Lung (tissue), 17 donors: ENCODE measurements at places on chromosomes 1 and 21. TPM values are rescaled to one million over a fixed set of nuclear protein-coding genes. Genes with fewer than 3 reads are reported as not detected.
A peak's percentile ranks its signal among the peaks of the same experiment; 100 is the strongest.

- no peak for DNase-seq
Measured at GRCh38 chr1:2352341-2352896, 38.9 kb downstream of the MORN1 start.

- peak; percentile 82 for DNase-seq
Measured at GRCh38 chr21:35697321-35697808, 363.0 kb downstream of the SETD4 start.

GRCh38 chr1:230105754-230106625 lies 39.0 kb downstream of the GALNT2 start:
- DNase-seq, result no peak

- DNase-seq, result no peak
Measured at GRCh38 chr1:75768016-75768415, 18.0 kb upstream of the RABGGTB start.

DNA sequence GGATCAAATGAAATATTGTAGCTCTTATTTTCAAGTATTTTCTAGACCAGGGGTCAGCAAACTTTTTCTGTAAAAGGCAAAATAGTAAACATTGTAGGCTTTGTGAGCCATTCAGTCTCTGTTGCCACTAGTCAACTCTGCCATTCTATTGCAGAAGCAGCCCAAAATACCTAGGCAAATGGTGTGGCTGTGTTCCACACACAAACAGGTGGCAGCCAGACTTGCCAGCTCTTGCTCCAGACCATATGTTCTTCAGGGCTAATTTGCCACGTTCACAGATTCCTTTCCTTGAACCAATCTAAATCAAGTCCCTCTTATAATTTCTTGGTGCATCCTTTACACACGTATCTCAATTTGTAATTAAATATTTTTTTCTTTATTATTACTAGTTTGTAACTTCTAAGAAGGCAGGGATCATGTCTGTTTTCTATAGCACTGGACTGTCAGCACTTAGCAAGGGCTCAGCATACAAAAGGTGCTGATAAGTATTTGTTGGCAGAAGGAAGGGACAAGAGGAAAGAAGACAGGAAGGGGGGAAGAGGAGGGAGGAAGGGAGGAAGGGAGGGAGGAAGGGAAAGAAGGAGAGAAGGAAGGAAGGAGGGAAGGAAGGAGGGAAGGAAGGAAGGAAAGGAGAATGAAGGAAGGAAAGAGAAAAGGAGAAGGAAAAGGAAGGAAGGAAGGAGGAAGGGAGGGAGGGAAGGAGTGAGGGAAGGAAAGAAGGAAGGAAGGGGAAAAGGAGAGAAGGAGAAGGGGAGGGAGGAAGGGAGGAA lies 106.5 kb upstream of the EDEM3 start:
- DNase-seq, result no peak

GRCh38 chr1:229223498-229223897 lies 47.4 kb upstream of the RAB4A start:
- no peak for DNase-seq

GRCh38 chr1:211133836-211134669 lies at the start of gene KCNH1:
KCNH1 (minus strand) TSS chr1:211134148; CDS start chr1:211133945, 203 bp downstream.
- DNase-seq, result peak; percentile 90

DNA sequence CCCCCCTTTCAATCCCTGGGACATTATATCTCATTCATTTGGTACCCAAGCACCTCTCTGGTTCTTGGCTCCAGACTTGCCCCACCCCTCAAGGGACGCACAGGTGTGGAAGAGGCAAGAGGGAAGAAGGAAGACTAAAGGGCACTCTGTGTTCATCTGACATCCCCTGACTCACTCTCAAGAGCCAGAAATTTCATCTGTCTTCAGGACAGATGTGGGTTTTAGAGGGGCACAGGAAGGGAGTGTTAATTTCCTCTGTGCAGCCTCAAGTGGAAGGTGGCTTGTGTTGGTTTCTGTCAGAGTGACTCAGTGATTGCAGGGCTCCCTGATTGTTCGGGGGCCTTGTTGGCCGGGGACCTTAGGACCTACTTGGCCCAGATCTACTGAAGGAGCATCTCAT lies 2.4 kb downstream of the C2CD4D start:
- no peak for DNase-seq

DNA sequence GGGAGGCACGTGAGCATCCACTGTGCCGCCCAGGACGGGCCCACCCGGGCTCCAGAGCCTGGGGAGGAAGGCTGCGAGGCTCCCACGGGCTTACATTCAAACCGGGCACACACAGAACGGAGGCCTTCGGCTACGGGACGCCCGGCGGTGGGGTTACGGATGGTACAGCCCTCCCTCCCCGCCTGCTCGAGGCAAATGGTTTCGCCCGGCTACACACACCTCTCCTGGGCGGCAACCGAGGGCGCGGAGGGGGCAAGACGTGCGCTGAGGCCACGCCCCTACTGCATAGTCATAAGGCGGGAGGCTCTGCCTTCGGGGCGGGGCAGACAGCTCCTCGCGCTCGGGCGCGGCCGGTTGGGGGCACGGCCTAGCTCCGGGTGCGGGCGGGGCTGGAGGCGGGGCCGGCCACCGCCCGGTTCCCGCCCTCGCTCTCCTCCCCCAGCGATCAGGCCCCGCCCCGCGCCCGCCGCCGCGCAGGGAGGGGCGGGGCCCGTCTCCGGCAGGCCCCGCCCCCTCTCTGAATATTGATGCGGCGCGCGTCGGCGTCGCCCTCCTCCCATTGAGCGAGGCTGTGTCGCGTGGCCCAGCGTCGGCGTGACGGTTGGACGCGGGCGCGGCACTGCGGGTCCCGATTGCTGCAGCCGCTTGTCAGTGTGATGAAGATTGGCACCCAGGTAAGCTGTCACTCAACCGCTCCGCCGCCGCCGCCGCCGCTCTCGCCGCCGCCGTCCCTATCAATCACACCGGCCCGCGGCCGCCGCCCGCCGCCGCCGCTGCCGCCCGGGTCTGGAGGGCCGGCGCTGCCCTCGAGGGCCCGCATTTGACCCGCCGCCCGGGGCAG lies at the start of gene PKNOX1:
Gene PKNOX1, plus strand, starts transcription at position 572 of the 841 bp plus-strand sequence. CDS start 29,820 bp downstream, outside the sequence.
- DNase-seq, result peak; percentile 99

- DNase-seq, result no peak
Measured at GRCh38 chr1:23441446-23442148, 17.0 kb upstream of the TCEA3 start.

DNA sequence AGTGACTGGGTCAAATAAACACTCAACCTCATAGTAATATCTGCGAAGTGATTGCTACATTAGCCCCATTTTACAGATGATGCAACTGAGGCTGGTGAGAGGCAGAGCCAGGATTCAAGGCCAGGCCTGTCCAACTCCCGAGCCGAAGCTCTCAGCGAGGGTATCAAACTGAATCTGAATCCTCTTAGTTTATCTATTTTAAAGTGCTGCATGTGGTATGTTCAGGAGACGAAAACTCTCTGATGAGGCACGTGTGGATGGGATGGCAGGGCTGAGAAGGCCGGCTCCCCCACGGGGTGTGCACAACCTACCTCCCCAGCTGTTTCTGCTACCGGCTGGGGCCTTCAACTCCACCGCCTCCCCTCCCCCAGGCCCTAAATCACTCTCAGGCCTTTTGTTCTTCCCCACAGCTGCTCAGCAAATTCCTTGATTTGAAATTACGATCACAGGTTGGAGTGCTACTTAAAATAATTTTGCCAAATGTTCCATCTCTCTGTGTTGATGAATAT lies 171.8 kb downstream of the TOMM20 start:
- DNase-seq, result no peak

GRCh38 chr1:6832531-6833188 lies 47.4 kb downstream of the CAMTA1 start:
- no peak for DNase-seq

- DNase-seq, result peak; percentile 28
Measured at GRCh38 chr1:113058941-113059706, 13.9 kb upstream of the LRIG2 start.

GRCh38 chr21:41254090-41254700 lies 62.4 kb upstream of the FAM3B start:
- DNase-seq, result no peak

DNA sequence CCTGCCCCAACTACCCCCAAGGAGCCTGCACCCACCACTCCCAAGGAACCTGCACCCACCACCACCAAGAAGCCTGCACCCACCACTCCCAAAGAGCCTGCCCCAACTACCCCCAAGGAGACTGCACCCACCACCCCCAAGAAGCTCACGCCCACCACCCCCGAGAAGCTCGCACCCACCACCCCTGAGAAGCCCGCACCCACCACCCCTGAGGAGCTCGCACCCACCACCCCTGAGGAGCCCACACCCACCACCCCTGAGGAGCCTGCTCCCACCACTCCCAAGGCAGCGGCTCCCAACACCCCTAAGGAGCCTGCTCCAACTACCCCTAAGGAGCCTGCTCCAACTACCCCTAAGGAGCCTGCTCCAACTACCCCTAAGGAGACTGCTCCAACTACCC lies 67.6 kb downstream of the TPR start:
- DNase-seq, result no peak

The CGN gene
- 34.7 TPM for polyA plus RNA-seq

The FCGR3A gene
- 211 TPM for polyA plus RNA-seq

The REN gene
- 0.31 TPM for polyA plus RNA-seq

The PCSK9 gene
- 13.0 TPM for polyA plus RNA-seq

The SLFNL1 gene
- polyA plus RNA-seq, result 0.94 TPM

The CDK18 gene
- polyA plus RNA-seq, result 9.7 TPM

The NR0B2 gene
- polyA plus RNA-seq, result 1.6 TPM
